HT1080 (cell line): ENCODE measurements at places on chromosomes 5 and 9. TPM values are rescaled to one million over a fixed set of nuclear protein-coding genes. Genes with fewer than 3 reads are reported as not detected.

Gene ZNF618
- 2.2 and 4.3 TPM in 2 replicates for total RNA-seq

Gene NDUFAF2
- 45.8 and 51.9 TPM in 2 replicates for total RNA-seq

Gene TAS2R1
- not detected in 2 replicates for total RNA-seq

Gene POU4F3
- 0.19 TPM in 1 of 2 replicates, not detected in the other for total RNA-seq

Gene NRG2
- total RNA-seq, result 9.2 and 10.4 TPM in 2 replicates

Gene RUFY1
- 24.0 and 24.5 TPM in 2 replicates for total RNA-seq

Gene SPINK6
- 1.2 TPM in 1 of 2 replicates, not detected in the other for total RNA-seq

GRCh38 chr5:18397371-18397770 lies 763.1 kb downstream of the TAF11L14 start:
- no peak for DNase-seq

GRCh38 chr9:95481000-95481399 lies 35.8 kb downstream of the PTCH1 start:
- DNase-seq, result no peak

- DNase-seq, result no peak
These were observed 144.3 kb upstream of the NREP start for GRCh38 chr5:111901296-111901695.

DNA sequence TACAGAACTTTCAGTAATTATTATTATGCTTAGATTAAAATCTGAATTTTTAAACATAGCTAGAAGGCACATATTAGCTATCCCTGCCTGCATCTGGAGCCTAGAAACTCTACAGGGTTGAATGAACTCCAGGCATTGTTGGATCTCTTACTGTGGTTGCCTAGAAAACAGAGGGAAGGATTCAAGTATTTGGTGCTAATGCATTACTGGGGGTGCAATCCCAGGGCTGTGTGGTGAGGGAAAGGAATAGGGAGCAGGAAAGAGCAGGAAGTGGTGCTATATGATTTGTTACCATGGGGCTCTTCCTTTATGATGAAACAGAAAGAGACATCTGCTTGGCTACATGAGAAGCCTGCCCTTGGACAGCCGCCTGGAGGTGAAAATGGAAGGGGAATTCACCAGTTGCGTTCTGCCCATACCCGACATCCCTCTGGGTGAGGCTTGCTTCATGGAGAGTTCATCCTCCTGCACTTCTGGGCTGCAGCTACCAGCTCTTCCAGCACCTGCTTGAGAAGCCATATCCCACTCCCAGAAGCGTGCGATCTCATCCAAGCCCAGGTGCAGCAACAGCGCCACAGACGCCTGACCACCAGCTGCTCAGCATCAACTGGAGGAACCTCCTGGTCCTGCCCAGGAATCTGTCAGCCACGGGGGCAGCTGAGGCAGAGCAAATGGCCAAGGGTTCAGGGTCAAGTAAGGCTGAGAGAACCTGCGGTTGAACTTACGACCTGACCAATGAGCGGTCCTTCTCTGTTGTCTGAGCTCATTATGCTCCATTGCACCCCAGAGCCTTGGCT lies 362.8 kb downstream of the SEMA5A start:
- DNase-seq, result no peak

DNA sequence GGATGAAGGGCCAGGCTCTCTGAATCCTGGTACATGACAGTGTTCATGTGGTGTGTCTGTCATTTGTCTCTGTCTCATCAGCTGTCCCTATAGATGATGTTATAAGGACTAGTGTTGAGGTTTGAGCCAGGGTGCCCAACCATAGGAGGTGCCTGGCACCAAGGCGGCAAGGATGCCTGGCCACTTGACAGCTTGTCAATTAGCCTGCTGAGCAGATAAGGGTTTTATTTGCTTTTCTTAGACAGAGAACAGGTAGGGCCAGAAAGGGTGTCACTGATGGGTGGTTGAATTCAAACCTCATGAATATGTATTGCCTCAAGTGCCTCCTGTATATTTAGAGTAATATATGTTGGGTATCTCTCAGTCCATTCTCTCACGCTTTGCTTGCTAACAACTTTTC lies 30.1 kb upstream of the AUH start:
- no peak for DNase-seq

DNA sequence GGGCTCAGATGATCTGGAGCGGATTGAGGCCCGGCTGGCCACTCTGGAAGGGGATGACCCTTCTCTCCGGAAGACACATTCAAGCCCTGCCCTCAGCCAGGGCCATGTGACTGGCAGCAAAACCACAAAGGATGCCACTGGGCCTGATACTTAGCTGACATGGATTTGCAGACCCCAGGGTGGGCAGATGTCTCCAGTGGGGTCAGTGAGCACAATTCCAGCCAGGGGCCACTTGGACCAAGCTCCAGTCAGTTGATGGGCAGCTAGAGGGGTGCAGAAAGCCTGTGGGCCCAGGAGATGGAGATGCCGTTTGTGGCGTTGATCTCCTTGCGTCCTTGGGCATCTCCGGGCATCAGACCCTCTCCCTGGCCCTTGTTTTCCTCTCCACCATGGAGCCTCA lies 46.7 kb downstream of the PSD2 start:
- DNase-seq, result no peak

GRCh38 chr5:35862126-35862525 lies 5.4 kb downstream of the IL7R start:
- DNase-seq, result no peak

DNA sequence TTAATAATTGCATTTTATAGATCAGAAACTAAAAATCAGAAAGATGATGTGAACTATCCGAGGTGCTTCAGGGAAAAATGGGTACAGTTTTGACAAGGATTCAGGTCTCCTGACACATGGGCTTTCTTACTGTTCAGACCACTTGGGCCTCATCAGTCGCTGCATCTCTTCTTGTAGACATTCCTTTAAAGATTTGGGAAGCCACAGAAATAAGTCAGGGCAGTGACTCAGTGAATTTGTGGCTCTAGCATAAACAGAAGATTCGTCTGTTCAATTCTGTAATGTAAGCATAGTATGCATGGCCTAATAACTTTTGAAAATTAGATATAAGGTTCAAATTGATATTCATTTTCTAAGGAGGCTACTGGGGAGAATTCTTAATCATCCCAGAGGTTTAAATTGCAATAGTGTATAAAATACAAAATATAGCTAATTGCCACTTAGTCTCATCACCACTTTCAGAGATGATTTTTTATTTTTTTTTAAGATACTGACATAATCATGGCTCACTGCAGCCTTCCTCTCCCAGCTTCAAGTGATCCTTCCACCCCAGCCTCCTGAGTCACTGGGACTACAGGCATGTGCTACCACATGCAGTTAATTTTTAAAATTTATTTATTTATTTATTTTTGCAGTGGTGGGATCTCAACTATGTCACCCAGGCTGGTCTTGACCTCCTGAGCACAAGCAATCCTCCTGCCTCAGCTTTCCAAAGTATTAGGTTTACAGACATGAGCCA lies 48.9 kb downstream of the RASEF start:
- DNase-seq, result peak; percentile 78

DNA sequence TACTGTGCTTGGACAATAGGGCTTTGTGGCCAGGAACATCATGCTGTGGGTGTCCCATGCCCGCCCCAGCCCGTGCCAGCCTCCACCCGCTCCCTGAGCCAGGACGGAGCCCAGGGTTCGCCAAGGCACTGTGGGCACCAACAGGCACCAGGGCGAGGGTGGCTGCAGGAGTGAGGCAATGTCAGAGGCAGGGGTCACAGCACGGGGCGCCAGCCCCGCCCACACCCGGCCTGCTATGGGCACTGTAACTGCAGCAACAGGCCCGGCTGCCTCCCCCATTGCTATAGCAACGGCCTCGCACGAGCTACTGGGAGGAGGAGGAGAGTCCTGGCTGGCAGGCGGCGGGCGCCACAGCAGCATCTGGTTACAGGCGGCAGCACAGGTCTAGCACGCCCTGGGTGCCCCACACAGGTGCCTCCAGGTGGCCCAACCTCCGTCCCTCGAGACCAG lies 2.5 kb downstream of the ABCA2 start:
- DNase-seq, result no peak

GRCh38 chr5:159309689-159310433 lies 20.4 kb downstream of the IL12B start:
- DNase-seq, result no peak

DNA sequence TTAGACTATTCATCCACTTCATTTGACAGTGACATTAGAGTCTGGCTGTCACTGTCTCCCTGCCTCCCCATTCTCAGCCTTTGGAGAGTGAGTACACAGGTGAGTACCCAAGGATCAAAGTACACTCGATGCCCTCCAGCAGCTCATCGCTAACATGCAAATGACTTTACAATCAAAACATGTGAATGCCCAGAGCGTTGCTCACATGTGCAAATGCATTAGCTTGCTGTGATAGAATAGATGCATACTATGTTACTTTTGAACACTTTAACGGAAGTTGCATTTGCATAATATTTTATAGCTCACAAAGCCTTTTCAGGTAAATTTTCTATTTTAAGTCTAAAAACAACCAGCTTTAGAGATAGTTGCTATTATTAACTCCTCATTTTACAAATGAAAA lies 107.6 kb downstream of the SYK start:
- no peak for DNase-seq

- no peak for DNase-seq
These were observed 44.6 kb upstream of the RUFY1 start for GRCh38 chr5:179505636-179506261.

- peak; percentile 78 for DNase-seq
These were observed 19.0 kb downstream of the CXXC5 start for GRCh38 chr5:139667001-139667729.

GRCh38 chr5:90170261-90170660 lies 239.3 kb downstream of the CETN3 start:
- DNase-seq, result no peak

GRCh38 chr9:36625006-36625615 lies 52.4 kb downstream of the MELK start:
- DNase-seq, result peak; percentile 84

DNA sequence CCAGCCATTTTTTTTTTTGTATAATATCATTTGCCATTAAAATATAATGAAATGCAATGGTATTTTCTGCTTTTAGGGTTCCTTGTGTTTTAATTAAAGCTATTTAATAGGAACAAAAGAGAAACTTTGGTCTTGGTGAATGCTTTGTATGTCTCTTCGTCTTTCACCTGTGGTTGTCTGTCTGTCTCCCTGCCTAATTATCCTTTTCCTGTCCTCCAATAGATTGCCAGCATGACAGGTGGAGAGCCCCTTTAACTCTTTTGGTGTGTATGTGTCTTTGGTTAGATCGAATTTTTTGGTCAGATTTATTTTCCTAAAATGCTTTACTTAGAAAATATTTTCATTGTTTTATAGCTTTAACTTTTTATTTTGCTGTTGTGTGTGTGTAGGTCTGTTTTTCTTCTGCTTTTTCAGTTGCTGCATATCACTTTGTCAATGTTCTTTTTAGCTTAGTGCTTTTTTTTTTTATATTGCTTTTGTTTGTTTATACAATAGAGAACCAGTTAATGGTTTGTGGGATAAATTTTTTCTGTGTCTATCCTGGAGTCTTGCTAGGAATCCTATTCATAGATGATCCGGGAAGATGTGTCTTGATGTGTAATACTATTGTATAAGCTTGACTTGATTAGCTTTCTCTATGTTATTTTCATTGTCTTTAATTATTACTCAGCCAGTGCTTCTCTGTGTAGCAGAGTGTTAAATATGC lies 8.6 kb downstream of the CHMP5 start:
- no peak for DNase-seq

DNA sequence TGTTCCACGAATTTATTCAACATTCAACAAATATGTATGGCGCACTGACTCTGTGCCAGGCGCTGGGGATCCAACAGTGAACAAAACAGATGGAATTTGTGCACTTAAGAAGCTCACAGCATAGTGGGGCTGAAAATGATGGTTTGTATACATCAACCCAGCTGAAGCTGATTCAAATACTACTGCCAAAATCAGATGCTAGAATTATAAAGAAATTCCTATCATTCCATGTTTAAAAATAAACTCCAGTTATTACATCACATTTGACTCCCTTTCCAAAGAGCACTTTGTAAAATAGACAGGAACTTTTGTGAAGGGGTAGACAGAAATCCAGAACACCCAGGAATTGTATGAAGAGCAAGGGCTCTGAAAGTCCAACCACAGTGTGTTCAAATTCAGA lies 54.1 kb downstream of the ZNF608 start:
- no peak for DNase-seq
